ENCODE measurements at places on chromosomes 4 and X.

- DNase-seq: no peak
These were observed 91.8 kb downstream of the REPS2 start for GRCh38 chrX:17038277-17038676.

DNA sequence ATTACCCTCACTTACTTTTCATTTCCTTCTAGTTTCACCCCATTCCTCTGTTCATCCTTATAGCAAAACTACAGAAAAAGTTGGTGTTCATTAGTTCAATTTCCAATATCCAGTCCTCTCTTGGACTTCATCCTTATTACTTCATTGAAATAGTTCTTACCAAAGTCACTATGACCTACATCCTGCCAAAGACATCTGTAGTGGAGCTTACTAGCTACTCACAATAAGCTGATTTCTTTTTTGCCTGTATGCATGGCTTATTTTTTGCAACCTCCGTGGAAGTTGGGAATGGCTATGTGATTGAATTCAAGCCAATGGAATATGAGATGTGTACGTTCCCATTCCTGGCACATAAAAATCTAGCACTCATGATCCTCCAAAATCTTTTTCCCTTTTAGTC, 4.6 kb upstream of the CDKL2 start:
- no peak for DNase-seq

DNA sequence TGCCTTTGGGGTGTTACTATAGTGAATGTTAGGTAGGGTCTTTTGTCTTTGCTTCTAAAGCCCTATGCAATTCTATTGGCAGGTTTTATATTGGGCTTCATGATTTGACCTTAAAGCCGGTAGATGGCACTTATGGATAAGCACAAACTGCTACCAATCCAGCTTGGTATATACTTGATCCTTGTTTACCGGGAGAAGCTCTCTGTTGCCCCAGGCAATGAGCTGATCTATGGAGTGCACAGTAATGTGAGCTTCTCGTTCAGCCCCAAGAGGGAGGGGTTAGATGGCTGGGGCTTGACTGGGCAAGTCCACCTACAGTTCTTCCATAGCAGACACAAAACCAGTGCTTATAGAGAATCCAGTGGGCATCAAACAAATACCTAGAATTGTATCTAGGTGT, 287.2 kb upstream of the CT83 start:
- DNase-seq: no peak

DNA sequence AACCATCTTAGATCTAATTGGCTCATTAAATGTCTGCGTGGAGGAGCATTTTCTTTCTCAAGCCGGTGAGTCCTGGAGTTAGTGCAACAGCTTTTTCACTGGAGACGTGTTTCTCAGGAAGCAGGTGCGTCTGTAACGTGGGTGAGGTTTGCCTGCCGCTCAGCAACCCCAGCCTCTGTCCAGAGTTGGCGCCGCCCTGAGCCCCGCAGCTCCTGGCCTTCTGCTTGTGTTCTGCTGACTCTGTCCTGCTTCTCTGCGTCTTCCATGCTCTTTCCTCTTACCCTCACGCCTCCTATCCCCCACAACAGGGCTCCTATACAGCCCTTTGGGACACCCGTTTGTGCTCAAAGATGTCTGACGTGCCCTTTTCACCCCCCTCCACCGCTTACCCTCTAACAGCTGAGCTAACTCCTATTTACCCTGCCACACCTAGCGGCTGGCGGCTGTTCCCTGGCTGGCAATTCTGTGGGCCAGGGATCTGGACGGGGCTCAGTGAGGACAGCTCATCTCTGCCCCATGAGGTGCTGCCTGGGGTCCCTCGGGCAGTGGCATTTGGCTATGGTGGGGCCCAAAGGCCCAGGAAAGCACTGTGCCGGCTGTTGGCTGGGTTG, 18.8 kb downstream of the DOK7 start:
- DNase-seq: no peak

DNA sequence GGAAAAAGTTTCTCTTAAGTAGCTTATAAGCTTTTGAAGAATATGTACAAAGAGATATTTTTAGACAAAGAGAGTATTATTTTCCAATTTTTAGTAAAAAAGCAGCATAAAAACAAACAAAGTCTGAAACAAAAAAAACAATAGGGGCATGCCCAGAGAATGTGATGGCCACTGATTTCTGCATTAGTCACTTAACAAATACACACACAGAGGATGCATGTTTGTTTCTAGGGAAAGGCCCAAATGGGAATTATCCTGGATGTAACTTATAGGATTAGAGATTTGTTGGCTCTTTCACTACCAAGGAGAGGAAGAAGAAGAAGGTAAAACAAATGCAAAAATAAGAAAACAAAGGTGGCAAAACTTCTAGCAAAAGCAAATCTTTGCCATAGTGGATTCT, 95.9 kb upstream of the SCOC start:
- no peak for DNase-seq

DNA sequence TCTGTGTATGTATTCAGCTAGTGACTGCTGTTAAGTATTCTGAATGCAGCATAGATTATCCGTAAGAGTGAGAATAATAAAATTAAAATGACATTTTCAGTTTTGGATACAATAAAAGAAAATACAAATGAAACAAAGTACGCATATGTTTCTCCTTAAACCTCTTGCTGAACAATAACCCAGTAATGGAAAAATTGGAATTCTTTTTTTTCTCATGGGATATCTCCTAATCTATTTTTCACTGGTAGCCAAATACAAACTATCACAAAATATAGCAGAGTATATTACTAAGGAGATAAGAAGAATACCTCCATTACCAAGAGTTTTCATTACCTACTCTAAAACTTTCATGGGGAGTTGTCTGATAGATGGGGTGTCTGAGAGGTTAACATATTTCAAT, 6.0 kb downstream of the RAB28 start:
- no peak for DNase-seq

- DNase-seq: no peak
These were observed 118.9 kb downstream of the KLHL4 start for GRCh38 chrX:87636533-87636932.

GRCh38 chr4:54082168-54082567, 17.8 kb upstream of the CHIC2 start:
- DNase-seq: no peak

GRCh38 chrX:118988911-118989310, 14.5 kb downstream of the LONRF3 start:
- no peak for DNase-seq

GRCh38 chrX:124242131-124242530, 90.3 kb upstream of the TEX13D start:
- no peak for DNase-seq

DNA sequence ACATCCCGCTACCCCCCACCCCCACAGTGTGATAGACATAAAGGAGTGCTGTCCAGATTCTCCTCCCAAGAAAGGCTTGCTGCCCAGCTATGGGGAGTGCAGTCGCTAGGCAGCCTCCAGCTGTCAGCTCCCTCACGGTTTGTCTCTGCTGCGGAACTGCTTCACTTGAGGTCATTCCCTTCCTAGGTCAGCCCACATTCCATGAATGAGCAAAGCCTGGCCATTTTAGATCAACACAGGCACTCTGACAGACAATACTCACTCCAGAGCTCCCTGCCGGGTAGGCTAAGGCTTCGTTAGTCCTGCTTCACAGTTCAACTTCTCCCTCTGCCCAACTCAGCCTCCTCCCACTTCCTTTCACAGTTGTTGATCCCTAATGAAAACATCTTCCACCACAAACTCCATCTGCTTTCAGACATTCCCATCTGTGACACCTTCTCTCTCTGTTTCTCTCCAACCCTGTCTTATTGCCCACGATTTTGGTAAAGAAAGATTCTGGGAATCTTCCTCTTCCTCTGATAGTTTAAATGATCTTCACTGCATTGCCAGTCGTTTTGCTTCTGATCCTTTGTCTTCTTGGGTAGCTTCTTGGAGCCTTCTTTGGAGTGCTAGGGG, 318.9 kb upstream of the F9 start:
- no peak for DNase-seq

DNA sequence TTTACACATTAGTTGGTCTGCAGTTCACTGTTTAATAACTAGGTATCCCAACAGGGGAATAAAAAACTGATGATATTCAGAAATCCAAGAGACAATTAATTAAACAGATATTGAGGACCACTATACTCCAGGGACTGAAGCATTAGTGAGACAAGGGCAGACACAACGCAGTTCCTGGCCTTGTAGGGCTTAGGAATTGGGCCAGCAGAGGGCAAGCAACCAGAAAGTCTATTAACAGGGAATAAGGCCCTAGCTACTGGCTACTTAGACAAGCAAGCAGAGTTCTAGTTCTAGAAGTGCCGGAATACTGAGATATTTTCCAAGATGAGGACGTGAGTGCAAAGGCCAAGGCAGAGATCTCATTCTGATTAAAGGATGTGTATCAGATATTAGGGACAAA, 58.6 kb upstream of the ADGRA3 start:
- DNase-seq: no peak

GRCh38 chrX:41759817-41760216, 35.8 kb downstream of the GPR82 start:
- no peak for DNase-seq

- no peak for DNase-seq
These were observed 41.9 kb downstream of the WDR1 start for GRCh38 chr4:10074767-10075105.

DNA sequence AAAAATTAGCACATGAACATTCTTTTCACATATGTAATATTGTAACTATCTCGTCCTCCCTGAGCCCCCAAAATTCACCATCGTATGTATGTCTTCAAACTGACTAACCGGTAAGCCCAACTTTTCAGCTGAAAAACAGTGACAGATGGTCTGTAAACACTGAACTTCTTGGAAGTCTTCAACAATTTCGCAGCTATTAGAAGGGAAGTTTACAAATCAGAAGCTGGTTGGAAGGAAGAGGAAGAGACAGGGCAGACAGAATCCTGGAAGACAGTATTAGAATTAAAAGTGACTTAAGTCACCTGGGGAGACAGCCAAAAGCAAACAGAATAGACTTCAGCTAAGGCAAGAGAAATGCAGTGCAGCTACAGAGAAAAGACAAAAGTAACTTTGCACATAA, 858.4 kb downstream of the ADGRL3 start:
- no peak for DNase-seq

GRCh38 chr4:57691370-57691769, 581.2 kb upstream of the IGFBP7 start:
- no peak for DNase-seq

DNA sequence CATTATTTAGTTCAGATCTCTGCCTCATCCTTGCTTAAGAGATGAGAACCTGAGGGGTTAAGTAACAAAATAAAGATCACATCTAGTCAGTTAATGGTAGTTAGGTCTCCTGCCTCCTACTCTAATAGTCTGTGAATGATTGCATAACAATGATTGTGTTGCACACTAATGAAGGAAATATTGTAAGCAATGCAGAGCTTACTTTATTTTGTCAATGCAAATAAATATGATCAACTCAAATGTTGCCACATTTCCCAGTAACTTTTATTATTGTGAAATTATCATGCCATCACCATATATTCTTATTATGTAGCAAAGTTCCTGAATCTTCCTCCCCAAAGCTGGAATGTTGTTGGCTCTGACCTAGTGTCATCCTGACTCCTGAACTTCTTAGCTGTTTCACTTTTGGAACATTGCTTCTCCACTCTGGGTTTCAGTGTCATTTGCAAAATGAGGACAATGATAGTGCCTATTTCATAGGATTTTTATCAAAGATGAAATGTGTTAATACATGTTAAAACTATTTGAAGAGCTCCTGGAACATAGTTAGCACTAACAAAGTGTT, 17.0 kb upstream of the GABRA4 start:
- no peak for DNase-seq

DNA sequence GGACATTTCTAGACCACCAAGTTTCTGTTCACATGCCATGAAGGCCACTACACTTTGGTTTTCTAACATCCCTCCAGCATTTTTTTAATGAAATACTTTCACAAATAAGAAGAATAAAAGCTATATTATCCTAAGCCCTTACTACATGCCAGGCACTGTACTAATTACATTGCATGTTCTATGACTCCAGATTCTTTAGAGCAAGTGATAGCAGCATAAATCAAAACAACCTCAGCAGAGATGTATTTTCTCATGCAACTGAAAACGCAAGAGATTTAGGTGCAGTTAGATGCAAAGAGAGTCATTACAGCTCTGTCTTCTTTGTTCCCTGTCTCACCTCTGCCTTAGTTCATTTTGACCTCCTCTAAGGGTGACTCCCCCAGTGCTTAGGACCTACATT, 230.0 kb downstream of the LDB2 start:
- no peak for DNase-seq

Measured in substantia nigra (tissue), 51 donors.